CD8-positive, alpha-beta memory T cell (primary cell): ENCODE measurements at places on chromosomes 13 and 19.

DNA sequence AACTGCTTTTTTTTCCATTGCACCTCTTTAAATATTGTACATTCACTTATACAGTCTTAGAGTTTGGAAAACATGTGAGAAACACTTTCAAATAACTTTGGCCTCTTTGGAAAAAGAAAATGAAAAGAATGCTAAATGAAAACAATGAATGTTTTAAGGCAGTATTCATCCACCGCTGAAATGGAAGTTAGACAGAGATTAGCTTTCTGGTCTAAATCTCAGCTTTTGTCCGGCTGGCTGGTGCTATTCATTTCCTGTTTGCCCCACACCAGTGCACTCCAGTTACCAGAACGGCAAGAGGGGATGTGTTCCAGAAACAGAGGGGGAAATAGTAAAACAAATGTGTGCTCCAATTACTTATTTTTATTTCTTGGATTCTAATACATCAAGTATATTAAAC lies 1201.3 kb downstream of the EFNB2 start:
- no peak for DNase-seq

DNA sequence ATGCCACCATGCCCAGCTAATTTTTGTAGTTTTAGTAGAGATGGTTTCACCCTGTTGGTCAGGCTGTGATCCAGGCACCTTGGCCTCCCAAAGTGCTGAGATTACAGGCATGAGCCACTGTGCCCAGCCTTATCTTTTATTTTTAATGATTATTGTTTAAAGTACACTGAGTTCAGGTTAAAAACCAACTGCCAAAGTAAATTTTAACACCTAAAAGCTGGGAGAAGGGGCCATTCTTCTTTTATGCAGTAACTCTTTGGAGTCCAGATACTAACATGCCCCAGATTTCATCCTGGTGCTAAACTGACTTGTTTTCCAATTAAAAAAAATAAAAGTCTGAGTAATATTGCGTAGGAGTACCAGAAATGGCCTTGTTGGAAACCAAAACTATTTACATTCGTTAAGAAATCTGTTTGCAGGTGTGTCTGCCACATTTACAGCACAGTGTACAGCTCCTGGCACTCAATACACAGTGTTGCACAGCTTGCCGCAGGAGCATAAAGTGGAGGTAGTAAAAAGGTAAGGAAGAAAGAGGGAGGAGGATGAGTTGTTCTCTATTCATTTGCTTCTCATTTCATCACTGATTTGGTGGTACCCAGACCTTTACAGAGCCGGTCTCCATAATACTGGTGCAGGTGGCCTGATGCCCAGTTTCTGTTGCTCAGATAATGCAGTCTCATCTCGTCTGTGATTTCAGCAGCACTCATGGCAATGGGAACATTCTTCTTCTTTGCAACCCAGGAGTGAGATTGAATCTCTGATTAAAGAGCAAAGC lies 108.9 kb downstream of the PCCA start:
- no peak for DNase-seq

DNA sequence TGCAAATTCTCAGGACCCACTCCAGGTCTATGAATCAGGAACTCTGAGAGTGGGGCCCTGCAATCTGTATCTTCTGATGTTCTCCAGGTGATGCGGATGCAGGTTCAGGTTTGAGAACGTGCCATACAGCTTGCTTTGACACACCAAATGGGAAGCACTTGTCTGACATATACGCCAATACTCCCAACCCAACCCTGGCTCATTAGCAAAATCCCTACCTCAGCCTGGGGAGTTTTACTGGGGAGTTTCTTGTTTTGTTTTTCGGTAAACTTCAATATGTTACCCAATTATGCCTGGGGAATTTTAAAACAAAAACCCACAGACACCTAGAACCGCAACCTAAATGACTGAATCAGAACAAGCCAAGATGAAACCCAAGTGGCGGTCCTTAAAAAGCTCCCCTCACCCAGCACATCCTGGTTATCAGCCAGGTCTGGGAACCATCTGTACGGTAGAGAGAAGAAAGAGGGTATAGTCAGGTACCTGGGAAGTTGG lies 41.2 kb downstream of the ABCC4 start:
- DNase-seq: no peak

- DNase-seq: no peak
These were observed 24.0 kb upstream of the OLFM4 start for GRCh38 chr13:53004573-53004972.

DNA sequence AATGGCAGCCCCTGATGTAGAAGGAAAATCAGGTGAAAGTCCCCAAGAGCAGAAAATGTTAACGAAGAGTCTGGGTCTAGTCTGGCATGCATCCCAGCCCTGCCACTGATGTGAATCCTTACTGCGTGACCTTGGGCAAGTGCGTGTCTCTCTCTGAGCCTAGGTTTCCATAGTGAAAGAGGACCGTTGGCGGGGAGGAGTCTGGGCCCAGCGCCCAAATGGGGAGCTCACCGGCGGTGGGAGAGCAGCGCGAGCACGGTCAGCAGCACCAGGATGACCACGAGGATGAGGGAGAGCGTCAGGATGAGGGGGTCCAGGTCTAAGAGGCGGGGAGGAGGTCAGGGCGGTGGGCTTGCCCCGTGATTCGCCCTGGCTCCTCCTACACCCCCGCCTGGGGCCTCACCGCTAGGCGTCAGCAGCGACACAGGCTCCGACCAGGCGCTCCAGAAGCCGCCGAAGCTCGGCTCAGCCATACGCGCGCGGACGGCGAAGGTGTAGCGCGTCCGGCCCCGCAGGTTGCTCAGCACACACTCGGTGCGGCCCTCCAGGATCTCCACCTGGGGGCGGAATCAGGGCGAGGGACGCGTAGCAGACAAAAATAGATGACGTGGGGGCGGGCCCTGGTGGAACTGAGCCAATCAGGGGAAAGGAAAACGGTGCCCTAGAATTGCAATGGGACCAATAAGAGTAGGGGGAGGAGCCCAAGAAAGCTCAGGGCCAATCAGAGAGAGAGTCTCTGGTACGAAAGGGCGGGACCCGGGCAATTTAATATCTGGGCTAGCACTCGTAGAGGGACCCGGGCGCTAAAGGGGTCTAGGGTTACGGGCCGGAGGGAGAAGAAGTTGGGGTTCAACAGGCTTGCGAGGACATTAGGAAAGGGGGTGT lies 3.2 kb downstream of the EPOR start:
- peak; percentile 96 for DNase-seq

GRCh38 chr13:39405596-39406205 lies 197.3 kb downstream of the LHFPL6 start:
- DNase-seq: no peak

- no peak for DNase-seq
These were observed 1160.9 kb upstream of the PCDH9 start for GRCh38 chr13:68390987-68391386.

DNA sequence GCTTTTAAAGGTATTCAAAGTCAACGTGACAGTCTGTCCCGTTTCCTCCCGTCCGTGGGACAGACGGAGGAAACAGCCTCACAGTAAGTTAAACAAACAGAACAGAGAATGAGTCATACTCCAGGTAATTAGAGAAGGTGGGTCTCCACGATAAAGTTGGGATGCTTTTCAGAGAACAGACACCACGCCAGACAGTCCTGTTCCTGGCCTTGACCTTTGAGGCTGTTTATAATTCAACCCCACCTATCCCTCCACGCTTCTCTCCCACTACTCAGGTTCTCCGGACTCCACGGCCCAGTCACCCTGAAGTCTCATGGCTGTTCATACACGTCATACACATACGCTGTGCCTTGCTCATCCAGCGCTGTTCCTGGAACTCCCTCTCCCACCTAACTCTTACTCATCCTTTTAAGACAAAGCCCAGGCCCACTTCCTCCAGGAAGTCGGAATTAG lies 42.5 kb downstream of the ARHGEF18 start:
- no peak for DNase-seq

DNA sequence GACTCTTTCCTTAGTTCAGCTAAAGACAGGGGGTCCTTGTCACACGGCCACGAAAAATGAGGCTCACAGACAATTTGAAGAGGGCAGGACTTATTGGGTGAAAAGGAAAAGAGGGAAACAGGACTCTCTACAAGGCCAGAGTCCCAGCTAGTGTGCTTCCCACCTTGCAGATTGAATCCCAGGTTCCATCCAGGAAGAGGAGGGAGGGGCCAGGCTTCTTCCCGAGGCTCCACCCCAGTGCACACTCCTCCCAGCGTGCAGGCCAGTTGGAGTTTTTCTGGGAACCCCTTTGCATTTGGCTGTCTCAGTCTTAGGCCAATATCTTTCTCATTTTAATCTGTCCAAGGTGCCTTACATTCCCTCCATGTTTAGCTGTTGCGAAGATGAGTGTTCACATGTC lies 106.8 kb downstream of the DNAJC3 start:
- DNase-seq: no peak

DNA sequence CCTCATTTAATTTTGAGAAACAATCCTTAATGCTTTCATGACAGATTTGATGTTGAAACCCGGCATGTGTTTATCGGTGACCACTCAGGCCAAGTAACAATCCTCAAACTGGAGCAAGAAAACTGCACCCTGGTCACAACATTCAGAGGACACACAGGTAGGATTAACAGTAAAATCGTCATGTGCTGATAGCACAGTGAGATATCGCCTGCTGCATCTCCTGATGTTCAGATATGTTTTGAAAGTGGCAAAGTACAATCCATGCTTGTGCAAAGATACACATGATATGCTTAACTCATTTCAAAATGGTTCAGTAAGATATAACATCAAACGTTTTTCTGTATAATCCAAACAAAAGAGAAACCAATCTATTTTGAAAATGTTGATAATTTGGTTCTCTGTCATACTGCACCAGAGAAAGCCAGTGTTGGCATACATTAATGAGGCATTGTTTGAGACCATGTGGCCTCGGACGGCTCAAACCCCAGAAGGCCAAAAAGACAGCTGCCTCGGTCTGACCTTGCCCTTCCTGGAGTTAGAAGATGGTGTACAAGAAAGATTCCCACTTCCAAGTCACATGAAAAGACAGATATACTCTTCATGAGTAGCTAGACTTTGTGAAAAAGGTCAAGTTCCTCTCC lies 76.2 kb downstream of the DHRS12 start:
- DNase-seq: no peak

DNA sequence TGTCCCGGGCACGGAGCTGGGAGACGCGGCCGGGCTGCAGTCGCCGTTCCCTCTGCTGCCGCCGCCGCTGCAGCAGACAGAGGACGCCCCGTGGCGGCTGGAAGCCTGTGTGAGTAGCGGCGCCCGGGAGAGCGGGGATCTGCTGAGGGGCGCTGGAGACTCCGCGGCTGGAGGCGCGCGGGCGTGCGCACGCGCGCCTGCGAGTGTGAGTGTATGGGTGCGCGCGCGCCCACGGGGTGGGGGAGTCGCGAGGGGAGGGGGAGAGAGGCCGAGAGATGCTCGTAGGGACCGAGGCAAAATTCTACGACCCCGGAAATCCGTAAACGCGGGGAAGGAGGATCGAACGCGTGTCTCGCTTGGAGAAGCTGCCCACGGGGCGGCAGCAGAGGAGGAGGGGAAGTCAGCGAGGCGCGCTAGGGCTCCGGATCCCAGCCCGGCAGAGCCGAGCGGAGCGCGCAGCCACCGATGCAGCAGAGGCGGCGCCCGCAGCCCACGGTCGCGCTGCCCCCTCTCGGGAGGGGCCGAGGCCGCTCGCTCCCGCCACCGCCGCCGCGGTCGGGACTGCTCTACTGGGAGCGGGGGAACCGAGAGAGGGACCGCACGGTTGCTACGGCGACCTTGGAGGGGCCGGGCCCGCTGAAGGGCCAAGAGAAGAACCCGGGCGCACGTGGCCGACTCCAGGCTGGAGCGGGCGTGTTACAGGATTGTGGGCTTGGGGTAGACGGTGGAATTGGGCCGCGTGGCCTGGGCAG lies at the start of gene ENOX1:
Gene ENOX1, minus strand, starts transcription at position 207 of the 752 bp plus-strand sequence.
- no peak for DNase-seq

DNA sequence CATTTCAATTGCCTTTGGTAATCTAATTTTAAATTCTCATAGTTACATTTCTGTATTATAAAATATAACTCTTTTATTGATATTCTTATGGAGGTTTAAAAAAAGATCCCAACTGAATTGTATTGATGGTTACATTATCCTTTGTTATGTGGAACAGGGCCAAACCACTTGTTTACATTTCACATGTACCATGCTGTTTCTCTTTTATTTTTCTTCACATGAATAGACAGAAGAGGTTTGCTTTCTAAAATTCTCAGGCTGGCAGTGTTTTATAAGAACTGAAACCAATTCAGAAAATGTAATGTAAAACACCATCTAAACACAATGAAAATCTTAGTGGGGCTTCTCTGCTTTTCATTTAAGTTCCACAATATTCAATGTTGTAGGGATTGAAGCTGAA lies 122.5 kb downstream of the GPC5 start:
- DNase-seq: no peak

- DNase-seq: no peak
These were observed 285.5 kb downstream of the UQCRFS1 start for GRCh38 chr19:28927456-28927855.

DNA sequence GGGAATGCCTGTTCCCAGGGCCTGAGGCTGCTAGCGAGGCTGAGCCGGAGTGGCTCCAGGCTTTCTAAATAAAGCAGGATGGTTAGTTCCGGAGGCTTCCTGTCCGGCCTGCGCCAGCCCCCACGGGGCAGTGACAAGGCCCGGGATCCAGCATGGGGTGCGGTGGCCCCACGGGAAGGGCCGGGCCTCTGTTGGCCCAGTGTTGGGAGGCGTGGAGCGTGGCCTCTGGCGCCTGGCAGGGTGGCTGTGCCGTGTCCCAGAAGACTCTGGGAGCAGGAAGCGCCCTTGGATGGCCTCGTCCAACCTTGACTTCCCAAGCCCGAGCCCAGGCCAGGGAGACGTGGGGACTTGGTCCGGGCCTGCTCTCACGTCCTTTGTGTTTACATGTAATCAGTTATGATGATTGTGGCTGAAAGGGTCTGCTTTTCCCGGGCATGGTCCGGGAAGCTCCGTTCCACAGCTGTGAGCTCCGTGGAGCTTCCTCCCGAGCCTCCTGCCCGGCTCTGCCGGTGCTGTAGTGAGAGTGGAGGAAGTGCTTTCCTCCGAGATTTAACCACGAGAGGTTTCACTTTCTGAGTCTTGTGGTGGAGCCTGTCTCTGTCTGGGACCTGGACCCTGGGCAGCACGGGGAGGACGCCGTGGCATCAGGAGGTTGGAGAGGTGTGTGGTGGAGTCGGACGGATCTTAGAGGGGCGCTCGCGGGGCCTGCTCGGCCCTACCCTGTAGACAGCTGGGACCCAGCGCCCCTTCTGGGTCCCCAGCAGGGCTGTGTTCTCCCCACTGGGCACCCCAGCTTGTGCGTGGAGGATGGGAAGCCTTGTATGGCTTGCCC lies 4.6 kb downstream of the GNA11 start:
- DNase-seq: no peak

DNA sequence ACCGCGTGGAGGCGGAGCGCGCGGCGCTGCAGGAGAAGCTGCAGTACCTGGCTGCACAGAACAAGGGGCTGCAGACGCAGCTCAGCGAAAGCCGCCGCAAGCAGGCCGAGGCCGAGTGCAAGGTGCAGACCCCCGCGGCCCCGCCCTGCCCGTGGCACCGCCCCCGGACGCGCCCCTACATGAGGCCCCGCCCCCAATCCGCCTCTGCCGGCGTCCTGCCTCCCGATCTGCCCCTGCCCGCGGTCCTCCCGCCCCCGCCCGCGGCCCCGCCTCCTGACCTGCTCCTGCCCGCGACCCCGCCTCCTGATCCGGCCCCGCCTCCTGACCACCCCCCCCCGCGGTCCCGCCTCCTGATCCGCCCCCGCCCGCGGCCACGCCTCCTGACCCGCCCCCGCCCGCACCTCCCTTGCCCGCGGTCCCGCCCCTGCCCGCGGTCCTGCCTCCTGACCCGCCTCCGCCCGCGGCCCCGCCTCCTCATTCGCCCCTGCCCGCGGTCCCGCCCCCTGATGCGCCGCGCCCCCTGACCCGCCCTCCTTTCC lies 11.7 kb downstream of the PRR36 start:
- peak; percentile 68 for DNase-seq

GRCh38 chr19:46391296-46392251 lies 21.8 kb downstream of the CCDC8 start:
- no peak for DNase-seq

- DNase-seq: no peak
These were observed 11.8 kb downstream of the ANO8 start for GRCh38 chr19:17322854-17323253.
